Muscle of arm (tissue), 14 donors: ENCODE measurements at places on chromosomes 5 and 9.
A peak's percentile ranks its signal among the peaks of the same experiment; 100 is the strongest.

DNA sequence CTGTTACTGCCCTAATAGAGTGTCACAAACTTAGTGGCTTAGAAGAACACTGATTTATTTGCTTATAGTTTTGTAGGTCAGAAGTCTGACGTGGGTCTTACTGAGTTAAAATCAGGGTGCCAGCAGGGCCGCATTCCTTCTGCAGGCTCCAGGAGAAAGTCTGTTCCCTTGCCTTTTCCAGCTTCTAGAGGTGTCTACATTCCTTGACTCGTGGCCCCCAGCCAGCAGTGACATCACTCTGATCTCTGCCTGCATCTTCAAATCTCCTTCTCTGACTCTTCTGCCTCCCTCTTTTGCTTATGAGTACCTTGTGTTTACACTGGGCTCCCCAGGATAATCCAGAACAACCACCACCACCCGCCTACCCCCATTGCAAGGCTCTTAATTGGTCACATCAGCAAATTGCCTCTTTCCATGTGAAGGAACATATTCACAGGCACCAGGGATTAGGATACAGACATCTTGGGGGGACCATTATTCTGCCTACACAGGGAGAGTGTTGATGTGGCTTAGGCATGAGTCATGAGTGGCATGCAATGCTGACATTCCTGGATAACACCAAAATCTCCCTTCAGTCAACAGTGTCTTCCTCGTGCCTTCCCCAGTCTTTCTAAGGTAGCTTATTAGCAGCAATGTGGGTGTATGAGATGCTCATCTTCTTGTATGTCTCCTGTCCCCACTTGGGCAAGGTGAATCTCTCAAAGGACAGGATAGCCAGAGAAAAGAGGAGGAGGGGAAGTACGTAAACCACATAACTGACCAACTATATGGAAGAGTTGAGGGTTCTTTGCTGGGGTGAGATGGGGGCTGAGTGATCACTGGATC, 24.4 kb downstream of the CYFIP2 start:
- no peak for DNase-seq

GRCh38 chr9:117644133-117644931, 59.9 kb upstream of the TLR4 start:
- peak; percentile 61 for DNase-seq

DNA sequence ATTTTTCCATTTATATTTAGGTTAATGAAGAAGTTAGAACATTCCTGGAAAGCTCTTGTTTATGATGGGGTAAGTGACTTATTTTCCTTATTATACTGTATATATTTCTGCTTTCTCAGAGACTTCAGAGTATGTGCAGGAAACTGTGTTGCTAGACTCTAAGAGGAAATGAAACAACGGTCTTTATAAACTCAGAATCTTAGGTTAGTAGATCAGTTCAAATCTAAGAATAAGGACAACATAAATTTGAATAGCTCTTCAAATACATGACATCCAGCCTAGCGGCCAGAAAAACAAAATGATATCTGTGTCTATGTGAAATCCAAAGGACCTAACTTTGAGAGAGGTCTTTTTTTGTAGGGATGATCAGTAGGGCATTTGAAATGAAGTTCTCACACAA, 94.3 kb downstream of the PRKACG start:
- DNase-seq = no peak

- DNase-seq = no peak
Measured at GRCh38 chr5:116303340-116303739, 218.5 kb downstream of the COMMD10 start.

GRCh38 chr9:127449332-127449966, 1.8 kb downstream of the RPL12 start:
- DNase-seq = no peak

DNA sequence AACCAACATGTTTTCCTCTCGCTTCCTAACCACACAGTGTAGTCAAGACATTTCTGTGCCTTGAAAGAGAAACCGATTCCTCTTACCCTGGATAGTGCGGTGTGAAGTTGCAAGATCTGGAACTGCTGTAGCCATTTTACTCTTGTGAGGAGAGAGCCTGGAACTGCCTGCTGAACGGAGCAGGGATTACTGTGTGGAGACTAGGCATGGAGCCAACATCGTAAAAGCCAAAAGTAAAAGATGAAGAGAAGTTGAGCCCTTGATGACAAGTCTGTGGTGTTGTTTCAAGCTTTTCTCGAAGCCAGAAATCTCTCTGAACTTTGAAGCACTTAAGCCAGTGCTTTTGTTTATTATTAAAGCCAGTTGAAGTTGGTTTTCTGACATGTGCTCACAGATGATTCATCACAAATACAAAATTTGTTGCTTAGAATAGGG, 110.1 kb upstream of the GRIN3A start:
- DNase-seq = peak; percentile 59

DNA sequence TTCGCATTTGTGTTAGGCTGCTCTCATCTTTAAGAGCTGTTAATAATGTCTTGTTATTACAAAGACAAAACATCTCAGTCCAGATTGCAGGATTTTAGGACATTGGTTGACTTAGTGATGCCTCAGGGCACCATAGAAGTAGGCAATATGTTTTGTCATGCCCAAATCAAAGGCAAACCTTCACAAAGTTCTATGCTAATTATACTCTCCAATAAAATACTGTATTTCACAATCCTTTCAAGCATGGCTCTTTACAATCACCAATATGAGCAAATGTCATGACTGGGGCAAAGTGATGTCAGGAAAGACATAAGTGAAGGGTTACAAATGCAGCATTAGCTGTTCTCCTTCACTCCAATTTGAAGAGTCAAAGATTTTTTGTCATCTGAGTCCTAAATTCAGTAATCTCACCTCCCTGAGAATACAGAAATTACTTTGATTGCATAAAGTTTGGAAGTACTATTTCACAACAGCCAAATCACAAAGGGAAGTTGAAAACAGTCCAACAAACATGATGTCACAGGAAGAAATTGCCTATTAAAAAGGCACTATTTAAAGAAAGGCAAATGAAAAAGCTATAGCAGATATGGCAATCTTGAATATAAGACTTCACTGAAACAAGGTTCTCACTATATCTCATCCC, 303.2 kb downstream of the PRR16 start:
- DNase-seq = no peak

- DNase-seq = no peak
Measured at GRCh38 chr5:134153657-134154056, 23.1 kb downstream of the SKP1 start.

- no peak for DNase-seq
Measured at GRCh38 chr5:52685566-52685965, 102.2 kb upstream of the ITGA1 start.

DNA sequence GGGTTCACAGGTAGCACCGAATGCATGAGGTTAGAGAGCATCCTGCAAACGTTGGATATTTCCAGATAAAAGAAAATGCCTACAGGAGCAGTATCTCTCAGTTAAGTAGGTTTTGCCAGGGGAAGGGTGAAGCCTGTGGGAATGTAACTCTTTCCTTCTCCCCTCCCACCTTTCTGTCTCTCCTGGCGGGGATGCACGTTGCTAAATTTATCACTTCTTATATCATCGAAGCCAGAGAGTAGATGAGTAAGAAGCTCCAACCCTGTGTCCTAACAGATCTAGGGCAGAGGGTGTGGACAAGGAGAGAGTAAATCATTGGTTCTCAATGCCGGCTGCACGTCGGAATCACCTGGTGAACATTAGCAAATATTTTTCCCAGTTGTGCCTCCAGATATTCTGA, 457.5 kb downstream of the ENC1 start:
- no peak for DNase-seq

- DNase-seq = no peak
Measured at GRCh38 chr5:32955814-32956213, 244.7 kb downstream of the NPR3 start.

DNA sequence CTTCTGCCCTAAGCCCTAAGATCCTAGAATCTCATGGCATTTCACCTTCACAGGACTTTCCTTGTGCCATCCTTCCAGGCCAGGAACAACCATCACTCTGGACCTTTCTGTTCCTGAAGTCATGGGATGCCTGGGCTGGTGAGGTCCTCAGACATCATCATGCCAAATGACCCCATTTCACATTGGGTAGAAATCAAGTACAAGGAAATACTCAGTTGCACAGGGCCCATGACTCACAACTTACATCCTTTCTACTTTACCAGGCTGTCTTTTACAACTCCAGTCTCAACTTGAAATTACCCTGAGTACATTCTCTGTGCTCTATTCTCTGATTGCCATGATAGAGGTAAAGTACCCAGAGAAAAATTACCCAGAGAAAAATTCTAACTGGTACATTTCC, 167.1 kb downstream of the PIK3R1 start:
- no peak for DNase-seq

- no peak for DNase-seq
Measured at GRCh38 chr5:177358370-177358819, 671 bp downstream of the RGS14 start.

DNA sequence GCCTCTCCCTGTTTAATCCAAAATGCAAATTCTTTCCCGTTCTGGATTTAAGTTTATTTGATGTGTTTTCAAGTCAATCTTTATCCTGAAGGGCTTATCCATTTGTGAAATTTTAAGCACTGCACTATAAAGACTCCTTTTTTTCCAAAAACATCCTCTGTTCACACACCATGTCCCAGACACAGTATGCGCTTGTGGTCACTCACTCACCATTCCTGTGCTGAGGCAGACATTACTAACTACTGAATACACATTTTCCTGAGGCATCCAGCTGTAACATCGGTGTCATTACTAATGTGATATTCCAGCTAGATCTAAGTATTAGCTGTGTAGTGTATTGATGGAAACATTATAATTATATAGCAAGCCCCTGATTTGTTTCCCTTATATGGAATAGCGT, 298.4 kb downstream of the KCTD16 start:
- DNase-seq = no peak

DNA sequence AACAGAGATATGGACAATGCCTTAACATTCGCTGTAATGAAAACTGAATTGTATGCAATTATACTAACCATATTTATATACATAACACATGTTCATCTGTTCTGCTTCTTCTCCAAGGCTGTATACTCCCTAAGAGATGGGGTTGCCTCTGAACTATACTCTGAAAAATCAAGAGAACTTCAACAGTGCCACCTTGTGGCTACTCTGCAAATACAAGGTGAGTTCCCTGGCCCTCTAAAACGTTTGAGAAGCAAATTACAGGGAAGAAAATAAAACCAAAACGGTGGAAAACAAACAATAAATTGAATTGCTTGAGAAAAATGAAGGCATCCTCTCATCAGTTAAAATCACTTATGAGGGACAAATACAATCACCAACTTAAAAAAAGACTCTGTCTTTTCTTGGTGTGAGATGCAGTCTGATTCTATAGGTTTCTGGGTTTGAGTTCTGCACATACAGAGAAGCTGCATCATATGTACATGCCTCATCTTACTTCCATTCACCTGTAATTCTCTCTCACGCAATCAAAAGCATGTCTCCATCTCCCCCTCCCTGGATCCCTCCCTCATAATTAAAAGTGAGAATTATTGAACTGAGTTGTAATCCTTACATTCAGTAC, 98.6 kb downstream of the FBXW11 start:
- peak; percentile 78 for DNase-seq

GRCh38 chr5:151931260-151931659, 6.6 kb upstream of the GLRA1 start:
- DNase-seq = no peak

DNA sequence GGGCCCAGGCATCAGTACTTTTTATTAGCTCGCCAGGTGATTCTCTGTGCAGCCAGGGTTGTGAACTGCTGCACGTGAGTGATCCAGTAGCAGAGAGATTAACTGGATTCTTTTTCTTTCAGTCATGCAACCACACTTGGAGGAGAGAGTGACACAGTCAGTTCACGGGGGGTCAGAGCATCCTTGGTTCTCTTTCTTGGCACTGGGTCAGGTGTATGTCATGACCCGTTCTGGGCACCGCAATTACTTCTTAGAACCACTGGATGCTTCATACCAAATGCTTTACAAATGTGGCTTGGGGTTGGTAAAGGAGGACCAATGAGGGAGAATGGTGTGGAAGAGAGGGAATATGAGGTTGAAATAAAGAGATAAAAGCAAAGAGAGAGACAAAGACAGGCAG, 368.7 kb downstream of the MLLT3 start:
- DNase-seq = no peak

- DNase-seq = no peak
Measured at GRCh38 chr5:77210091-77210963, at the start of gene PDE8B. Gene PDE8B (plus strand): TSS chr5:77210680. CDS start chr5:77210926, 246 bp downstream.

DNA sequence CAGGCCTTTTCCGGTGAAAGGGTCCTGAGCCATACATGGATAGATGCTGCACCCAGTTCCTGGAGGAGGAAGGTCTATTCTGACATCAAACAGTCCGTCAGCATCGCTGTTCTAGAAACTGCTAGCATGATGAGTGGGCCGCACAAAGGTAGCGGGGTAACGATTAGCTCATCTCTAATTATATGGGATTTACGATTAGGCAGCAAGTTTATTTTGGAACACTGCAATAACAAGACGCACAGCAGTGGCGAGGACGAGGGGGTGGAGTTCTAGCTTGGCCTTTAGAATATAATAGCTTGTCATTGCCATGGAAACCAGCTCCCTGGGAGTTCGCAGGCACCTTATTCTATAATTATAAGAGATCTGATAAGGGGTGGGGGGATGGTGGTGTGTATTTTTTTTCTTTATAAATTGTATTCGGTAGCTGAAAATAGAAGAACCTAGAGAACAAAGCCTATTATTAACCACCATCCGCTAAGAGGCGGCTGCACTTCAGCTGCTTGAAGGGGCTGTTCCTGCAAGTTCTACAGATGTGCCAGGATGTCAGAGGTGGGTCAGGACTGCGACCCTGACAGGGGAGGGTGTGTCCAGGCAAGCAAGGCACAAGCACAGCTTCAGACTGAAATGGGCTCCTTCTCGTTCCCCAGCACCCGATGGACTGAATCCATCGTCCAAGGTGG, 311.0 kb downstream of the AGTPBP1 start:
- peak; percentile 7 for DNase-seq

GRCh38 chr5:36870399-36871040, 6.0 kb upstream of the NIPBL start:
- DNase-seq = peak; percentile 54

DNA sequence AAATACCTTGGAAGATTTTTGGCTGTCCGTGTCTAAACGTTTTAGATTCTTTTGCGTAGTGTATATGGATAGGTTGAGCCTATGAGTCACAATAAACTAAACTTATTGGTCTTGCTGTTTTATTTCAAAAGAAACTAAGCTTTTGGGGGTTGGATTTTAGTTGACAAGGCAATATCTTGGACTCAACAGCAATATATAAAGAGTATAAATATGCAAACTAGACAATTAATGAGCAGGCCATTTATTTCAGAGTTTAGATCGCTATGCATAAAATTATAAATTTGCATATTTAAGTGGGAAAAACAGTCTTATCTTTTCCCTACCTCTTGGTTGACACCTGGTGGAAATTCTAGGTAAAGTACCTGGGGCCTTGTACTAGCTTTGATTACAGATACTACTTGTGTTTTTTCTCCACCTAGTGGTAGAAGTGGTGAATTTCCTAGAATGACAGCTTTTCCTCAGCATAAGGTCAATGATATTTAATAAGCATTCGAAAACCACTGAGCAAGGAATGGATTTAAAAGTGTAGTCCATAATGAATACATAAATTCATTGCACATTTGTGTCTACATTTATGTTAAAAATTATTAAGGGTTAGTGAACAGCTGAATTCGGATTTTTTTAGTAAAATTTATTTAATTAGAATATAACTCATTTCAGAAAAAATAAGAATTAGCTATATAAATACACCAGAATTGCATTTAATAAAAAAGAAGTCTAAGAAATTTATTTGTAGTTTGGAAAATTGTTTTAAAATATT, 1.7 kb upstream of the ARRDC3 start:
- DNase-seq = peak; percentile 89

GRCh38 chr9:89442501-89442978, 55.4 kb downstream of the SEMA4D start:
- no peak for DNase-seq
